Bladder microvascular endothelial cell (primary cell): ENCODE measurements at places on chromosomes 5 and 9. TPM values are rescaled to one million over a fixed set of nuclear protein-coding genes. Genes with fewer than 3 reads are reported as not detected.

The ADCY2 gene
- total RNA-seq: not detected in 2 replicates

The C5orf34 gene
- total RNA-seq: 3.9 and 4.3 TPM in 2 replicates

The RORB gene
- under 0.01 TPM in 2 replicates for total RNA-seq

The C9orf153 gene
- 0.94 TPM in 1 of 2 replicates, not detected in the other for total RNA-seq

The ADAMTS19 gene
- total RNA-seq: not detected in 2 replicates
